ENCODE measurements at places on chromosomes 12 and 14. TPM values are rescaled to one million over a fixed set of nuclear protein-coding genes. Genes with fewer than 3 reads are reported as not detected.

Gene TBPL2
- total RNA-seq: not detected

Gene PIK3C2G
- total RNA-seq: 3.1 TPM

Gene SPX
- 1.0 TPM for total RNA-seq

Gene SNRPF
- total RNA-seq: 16.6 TPM

Gene CLEC2B
- 8.4 TPM for total RNA-seq

Gene GCN1
- 81.0 TPM for total RNA-seq

GRCh38 chr14:93073910-93074769 is 41.6 kb downstream of the ITPK1 start:
- no peaks in the 10 kb centered on the region for H3K36me3 ChIP-seq
- H3K4me1 ChIP-seq: peaks cover 16% of the 10 kb centered on the region
- H3K27me3 ChIP-seq: no peaks in the 10 kb centered on the region
- H3K27ac ChIP-seq: peak overlapping the region; percentile 87
- no peak for DNase-seq
- peak overlapping the region; percentile 21 for H3K4me3 ChIP-seq

- no peak overlapping the region for H3K27ac ChIP-seq
- DNase-seq: no peak
- H3K27me3 ChIP-seq: no peaks in the 10 kb centered on the region
- H3K4me1 ChIP-seq: no peaks in the 10 kb centered on the region
These were observed 47.4 kb downstream of the ARL6IP4 start for GRCh38 chr12:123027726-123028445.

DNA sequence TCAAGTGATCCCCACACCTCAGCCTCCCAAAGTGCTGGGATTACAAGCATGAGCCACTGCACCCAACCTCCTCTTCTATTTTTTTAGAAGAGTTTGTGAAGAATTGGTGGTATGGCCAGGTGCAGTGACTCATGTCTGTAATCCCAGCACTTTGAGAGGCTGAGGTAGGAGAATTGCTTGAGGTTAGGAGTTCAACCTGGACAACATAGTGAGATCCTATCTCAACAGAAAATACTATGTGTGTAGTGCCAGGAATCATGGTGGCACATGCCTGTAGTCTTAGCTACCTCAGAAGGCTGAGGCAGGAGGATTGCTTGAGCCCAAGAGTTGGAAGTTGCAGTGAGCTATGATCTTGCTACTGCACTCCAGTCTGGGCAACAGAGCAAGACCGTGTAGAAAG is 5.5 kb upstream of the ATF7 start:
- no peaks in the 10 kb centered on the region for H3K27me3 ChIP-seq
- H3K27ac ChIP-seq: no peak overlapping the region
- H3K36me3 ChIP-seq: no peaks in the 10 kb centered on the region
- peaks cover 4% of the 10 kb centered on the region for H3K4me1 ChIP-seq
- H3K4me3 ChIP-seq: no peak overlapping the region

GRCh38 chr12:99959549-99960170 is 25.1 kb downstream of the ANKS1B start:
- no peaks in the 10 kb centered on the region for H3K4me1 ChIP-seq
- no peak overlapping the region for H3K4me3 ChIP-seq
- no peak overlapping the region for H3K27ac ChIP-seq
- no peaks in the 10 kb centered on the region for H3K36me3 ChIP-seq
- H3K27me3 ChIP-seq: no peaks in the 10 kb centered on the region
- DNase-seq: no peak

Measured in upper lobe of left lung (tissue), 6 donors.